ENCODE measurements at places on chromosomes 2 and 18.
A peak's percentile ranks its signal among the peaks of the same experiment; 100 is the strongest.

- peak; percentile 80 for DNase-seq
Observed at GRCh38 chr2:127080938-127081755, 25.8 kb downstream of the BIN1 start.

DNA sequence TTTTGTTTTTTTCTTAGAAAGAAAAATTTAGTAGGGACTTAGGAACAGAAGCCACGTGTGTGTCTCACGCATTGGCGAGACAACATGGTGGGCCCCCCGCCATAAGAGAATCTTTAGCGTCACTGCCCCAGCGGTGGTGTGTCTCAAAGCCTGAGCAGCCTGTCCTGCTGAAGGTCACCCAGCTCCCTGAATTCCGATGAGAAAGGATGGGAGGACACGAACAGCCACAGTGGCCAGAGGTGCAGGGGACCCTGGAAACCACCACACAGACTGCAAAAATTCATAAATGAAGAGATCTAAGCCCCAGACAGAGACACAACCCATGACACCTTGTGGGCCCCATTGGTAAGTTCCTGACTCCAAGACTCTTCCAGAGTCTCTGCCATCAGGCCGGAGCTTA is 266.1 kb upstream of the RAB6C start:
- DNase-seq = no peak

DNA sequence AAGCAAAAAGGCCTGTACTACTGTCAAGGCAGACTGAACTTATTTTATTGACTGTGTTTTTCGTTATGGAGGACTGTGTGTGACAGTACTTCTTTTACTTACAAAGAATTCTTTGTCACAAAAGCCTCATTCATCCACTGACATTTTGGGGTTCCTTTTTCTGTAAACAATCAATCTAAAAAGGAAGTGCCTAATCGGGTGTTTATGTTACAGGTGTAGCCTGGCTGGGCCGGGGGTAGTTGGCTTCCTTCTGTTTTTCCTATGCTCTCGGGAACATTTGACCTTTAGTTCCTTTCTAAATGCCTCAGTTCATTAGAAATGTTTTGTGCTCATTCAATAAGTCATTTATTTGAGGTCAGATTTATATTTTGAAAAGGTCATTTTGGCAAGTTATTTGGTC is 8.3 kb downstream of the ZCCHC2 start:
- DNase-seq = no peak

DNA sequence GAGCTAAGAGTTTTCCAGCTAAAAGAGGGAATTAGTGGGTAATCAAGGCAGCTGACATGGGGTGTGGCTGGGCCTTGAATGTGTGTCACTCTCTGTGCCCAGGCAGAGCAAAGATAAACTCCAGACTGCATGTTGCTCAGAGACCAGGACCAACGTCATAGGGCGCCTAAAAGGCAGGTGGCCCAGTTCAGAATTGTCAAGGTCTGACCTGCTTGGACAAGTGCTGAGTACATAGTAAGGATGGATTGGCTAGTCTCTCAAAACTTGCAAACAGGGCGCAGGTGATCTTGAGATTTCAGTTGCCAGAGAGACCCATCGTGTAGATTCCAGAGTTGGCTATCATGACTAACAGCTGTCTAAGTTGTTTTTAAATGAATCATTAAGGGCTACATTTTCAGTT is 19.0 kb downstream of the CLUL1 start:
- DNase-seq = no peak

DNA sequence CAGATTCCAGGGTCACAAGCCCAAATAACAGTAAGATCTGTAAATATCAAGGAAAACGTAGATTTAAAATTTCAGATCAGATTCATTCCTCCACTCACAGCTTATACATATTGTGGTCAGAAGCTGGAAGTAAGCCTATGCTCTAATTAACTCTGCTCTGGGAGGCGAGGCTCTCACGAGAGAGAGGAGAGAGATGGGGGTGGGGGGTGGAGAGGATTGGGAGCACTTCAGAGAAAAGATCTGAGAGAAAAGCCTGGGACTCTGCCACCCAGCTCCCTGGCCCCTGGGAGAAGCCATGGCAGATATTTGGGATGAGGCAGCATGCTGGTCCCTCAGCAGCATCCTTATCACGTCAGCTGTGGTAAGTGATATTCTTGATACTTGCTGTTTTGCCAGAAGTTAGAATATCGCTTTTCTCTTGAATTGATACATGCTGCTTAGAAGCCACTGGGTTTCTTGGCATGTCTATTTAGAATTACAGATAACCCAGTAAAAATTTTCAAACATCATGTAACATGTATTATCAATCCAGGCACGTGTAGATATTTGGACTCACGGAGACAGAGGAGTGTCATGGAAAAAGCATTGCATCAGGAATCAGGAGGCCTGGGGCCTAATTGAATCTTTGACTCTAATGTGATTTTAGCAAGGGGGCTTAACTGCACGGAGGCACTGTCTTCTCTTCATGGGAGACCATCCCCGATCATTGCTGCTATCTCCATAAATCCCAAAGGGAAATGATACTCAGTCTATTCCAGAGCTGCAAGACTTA is 265.4 kb downstream of the HRH4 start:
- DNase-seq = no peak

DNA sequence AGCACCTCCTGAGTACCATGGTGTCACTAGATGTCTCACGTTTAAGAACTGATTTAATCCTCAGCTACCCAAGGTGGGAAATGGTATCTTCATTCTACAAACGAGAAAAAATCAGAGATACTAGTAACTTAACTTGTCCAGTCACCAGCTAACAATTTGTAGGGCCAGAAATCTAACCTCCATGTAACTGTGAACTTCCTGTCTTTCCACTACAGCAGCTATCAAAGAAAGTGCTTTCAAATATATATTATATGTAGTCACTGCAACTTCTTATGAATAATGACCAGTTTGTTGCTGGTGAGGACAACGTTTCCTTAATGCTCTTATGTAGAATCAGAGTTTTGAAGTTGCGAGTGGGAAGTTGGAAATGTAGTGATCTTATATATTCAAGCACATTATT is 1.9 kb downstream of the REV1 start:
- DNase-seq = no peak

DNA sequence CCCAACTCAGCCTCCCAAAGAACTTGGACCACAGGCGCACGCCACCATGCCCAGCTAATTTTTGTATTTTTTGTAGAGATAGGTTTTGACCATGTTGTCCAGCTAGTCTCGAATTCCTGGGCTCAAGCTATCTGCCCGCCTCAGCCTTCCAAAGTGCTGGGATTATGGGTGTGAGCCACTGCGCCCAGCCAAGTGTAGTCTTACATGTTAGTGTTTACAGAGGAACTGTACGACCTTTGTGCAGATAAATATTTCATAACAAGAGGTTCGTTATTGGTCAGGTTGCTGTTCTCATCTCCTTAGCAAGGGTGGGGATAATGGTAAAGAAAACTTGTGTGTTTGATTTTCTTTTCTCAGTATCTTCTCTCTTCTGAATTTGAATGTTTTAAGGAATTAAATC is 46.5 kb downstream of the RALBP1 start:
- DNase-seq = no peak

- no peak for DNase-seq
Observed at GRCh38 chr2:181072486-181073235, 92.3 kb downstream of the UBE2E3 start.

DNA sequence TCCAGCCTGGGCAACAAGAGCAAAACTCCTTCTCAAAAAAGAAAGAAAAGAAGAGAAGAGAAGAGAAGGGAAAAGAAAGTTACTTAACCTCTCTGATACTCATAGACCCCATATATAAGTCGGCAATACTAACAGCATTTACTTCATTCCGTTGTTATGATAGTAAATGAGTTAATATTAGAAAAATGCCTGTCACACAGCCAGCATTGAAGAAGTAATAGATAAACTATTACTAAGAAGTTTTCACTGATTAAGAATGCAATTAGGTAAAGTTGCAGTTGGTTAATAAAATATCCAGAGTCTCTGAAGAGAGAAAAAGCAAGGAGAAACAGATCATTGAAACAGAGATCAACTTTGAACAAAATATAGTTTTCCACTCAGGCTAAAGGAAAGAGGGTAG is 161.3 kb upstream of the UBE2E3 start:
- DNase-seq = no peak

DNA sequence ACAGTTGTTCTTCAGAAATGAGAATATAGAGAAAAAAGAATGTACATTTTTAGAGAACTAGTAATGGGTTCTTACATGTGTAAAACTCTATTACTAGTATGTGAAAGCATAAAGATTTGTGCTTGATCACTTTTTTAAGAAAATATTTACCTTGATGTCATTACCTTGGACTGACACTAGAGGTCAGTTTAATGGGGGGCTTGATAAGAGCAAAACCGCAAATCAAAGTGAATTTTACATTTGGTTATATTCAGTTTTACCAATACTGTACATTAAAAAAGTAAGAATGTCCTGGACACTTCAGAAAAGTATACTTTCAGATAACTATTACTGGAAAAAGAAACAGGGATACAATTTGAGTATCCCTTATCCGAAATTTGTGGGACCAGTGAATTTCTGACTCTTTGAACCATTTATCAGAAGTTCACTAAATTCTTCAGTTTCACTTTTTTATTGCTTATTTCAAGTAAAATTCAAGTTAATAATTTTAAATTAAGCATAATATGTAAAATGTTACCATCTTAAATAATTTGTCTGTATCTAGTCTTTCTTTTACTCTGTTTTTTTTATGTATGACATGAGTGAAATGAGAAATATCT is 1149.5 kb downstream of the DSC3 start:
- no peak for DNase-seq

DNA sequence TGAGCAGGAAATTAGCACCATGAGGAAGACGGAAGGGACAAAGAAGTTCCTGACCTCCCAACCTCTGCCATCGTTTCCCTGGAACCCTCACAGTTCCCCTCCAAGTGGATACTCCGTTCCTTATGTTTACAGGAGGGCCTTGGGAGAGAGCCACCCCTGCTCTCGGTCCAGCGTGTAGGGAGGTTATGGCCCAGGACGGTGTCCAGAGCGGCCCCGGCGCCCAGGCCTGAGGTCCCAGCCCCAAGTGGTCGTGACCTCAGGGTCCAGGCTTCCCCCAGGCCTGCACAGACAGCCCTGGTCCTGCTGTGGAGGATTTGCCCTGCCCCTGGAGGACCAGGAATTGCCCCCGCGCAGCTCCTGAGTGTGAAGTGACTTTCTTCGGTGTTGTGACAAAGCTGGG is 61.8 kb upstream of the RBM44 start:
- DNase-seq = no peak

DNA sequence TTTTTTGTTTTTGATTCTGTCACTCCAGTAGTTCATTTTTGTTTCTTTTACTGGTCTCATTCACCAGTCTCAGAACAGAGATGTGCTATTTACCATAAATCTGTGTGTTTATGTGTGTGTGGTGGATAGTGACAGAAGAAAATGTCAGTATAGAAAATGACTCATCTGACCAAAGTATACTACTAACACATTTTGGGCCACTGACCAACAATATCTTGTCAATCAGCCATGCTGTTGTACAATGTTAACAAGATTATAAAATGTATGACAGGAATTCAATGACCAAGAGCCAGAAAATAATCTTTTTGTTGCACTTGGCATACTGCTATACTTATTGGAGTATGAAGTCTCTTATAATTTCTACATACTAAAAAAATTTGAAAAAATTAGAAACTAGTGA is 1081.4 kb upstream of the NRXN1 start:
- no peak for DNase-seq

Measured in sciatic nerve (tissue), 2 donors.